ENCODE measurements at places on chromosomes 6 and 20. TPM values are rescaled to one million over a fixed set of nuclear protein-coding genes. Genes with fewer than 3 reads are reported as not detected.

The BMP7 gene
- total RNA-seq: not detected

The EYA4 gene
- total RNA-seq: 13.1 TPM

The FAM217A gene
- total RNA-seq: not detected

The SAMD5 gene
- total RNA-seq: 0.26 TPM

The ASIP gene
- not detected for total RNA-seq

The SLC24A3 gene
- not detected for total RNA-seq

The SMOC2 gene
- not detected for total RNA-seq

The TMEM151B gene
- total RNA-seq: under 0.01 TPM

The SLPI gene
- 2.8 TPM for total RNA-seq

The SAMHD1 gene
- 29.8 TPM for total RNA-seq

The KCNK5 gene
- not detected for total RNA-seq

The SLC52A3 gene
- not detected for total RNA-seq

The LCA5 gene
- total RNA-seq: 5.7 TPM

The TFAP2A gene
- not detected for total RNA-seq

The ARFGEF3 gene
- under 0.01 TPM for total RNA-seq

The RFX6 gene
- not detected for total RNA-seq

The INSM1 gene
- total RNA-seq: not detected

The RIPOR2 gene
- 0.34 TPM for total RNA-seq

The TFAP2C gene
- total RNA-seq: not detected

The RHAG gene
- total RNA-seq: not detected

The MMS22L gene
- 8.9 TPM for total RNA-seq

Data from bronchial smooth muscle cell (primary cell).